ENCODE measurements at places on chromosomes 6 and 20. TPM values are rescaled to one million over a fixed set of nuclear protein-coding genes. Genes with fewer than 3 reads are reported as not detected.

The DYNLT2 gene
- total RNA-seq = 0.49 TPM

The RSPH4A gene
- total RNA-seq = 0.12 TPM

The ZCCHC3 gene
- 22.9 TPM for total RNA-seq

The SLC22A2 gene
- total RNA-seq = not detected

The TMX4 gene
- total RNA-seq = 18.8 TPM

Measured in A549 treated with AZD2906 at 1 μM for 4 hours (cell line).